HS-27A (cell line): ENCODE measurements at places on chromosomes 11 and 22.

DNA sequence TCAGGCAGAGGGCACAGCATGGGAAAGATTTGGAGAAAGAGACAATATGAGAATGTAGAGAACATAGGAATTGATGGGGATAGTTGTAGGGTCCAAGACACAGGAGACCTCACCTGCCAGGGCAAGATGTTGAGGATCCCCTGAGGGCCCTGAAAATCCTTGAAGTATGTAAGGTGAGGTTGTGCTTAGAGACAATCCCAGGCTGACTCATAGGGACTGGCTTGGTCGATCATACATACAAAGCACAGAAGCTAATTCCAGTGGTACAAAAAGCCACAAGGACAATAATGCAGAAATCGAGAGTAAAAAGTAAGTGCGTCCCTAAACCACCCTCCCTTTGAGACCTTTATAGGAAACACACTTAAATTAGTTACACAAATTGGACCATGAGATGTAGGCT lies 468.2 kb downstream of the MIAT start:
- no peak for DNase-seq

GRCh38 chr22:46251266-46251665 lies 1.2 kb upstream of the CDPF1 start:
- DNase-seq = no peak

- DNase-seq = no peak
Observed at GRCh38 chr22:37672206-37672919, 3.1 kb upstream of the LGALS1 start.

GRCh38 chr22:42939941-42940653 lies 74.9 kb downstream of the PACSIN2 start:
- DNase-seq = peak; percentile 20

DNA sequence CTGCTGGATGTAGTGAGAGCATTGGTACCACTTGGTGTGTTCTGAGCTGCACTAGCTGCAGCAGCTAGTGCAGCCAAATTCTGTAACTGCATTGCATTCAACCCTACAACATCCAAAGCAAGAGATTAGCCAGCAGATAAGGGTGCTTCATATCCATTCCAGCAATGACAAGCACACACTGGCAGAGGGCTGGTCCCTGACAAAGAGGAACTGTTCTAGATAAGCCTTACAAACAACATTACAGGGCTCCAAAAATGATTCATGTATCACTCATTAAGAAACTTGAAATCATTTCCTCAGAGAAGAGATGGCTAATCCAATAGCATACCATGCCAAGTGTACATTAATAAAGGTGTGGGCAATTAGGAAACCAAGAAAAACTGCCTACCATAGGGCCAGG lies 28.4 kb upstream of the RAPSN start:
- no peak for DNase-seq

GRCh38 chr22:27212102-27212501 lies 554.7 kb downstream of the MIAT start:
- no peak for DNase-seq

DNA sequence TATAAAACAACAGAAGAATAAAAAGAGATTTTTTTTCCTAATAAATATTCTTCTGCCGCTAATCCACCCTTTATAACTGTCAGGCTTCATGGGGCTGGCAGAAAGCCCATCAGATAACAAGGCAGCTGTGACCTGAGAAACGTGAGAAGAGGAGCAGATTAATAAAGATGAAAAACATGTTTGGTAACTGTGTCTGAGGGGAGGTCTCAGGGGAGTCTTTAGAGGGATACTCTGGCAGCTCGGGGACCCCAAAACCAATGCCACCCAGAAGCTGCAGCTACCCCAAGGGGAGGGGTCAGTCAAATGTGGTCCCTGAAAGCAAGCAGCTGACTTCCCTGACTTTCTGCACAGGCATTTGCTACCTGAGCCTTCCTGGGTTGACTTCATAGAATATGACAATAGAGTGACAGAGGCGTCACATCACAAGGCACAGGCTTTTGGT lies 48.4 kb upstream of the POU2AF1 start:
- no peak for DNase-seq

- DNase-seq = no peak
Observed at GRCh38 chr22:40417041-40417440, 46.6 kb downstream of the SGSM3 start.

- no peak for DNase-seq
Observed at GRCh38 chr22:27748751-27749191, 52.8 kb downstream of the MN1 start.

- DNase-seq = peak; percentile 23
Observed at GRCh38 chr11:116879800-116880625, 42.6 kb upstream of the APOA1 start.

DNA sequence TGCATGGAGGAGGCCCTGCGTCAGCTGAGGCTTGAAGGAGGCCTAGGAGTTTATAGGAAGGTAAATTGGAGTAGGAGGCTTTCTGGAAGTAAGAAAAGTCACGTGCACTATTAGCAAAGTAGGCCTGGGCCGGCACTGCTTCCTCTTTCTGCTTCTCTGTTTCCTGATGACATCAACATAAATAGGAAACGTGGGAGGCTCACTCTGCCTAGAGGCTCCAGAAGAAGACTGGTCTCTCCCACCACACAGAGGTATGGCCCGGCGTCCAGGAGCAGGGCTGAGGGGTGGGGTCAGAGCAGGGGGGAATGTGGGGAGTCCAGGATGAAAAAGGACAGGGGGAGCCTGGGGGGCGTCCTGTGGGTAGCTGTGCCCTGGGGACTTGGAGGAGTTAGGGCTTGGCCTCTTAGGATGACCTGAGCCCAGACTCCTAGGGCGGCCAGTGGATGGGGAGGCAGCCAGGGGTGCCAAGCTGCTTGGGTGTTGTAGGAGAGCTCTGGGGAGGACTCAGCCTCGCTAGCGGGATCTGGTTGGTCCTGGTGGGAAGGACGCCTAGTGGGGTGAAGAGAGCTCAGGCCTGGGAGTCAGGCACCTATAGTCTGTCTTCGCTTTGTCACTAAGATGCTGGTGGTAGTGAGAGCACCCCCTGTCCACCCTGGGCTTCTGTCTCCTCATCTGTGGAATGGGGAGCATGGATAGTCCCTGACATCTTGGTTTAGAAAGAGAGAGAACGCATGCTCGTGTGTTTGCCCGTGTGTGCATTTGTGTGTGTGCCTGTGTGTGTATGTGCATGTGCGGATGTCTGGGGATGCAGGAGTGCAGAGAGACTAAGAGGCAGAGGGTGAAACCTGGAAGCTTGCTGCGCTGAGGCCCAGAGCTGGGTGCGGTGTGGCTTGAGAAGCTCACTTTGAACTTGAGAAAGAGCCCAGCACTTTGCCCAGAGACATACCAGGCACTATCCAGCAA lies at the start of gene CSF2RB:
Gene CSF2RB (plus strand): TSS at position 202 of the 963 bp plus-strand sequence. CDS start 8,580 bp downstream, outside the sequence.
- no peak for DNase-seq

DNA sequence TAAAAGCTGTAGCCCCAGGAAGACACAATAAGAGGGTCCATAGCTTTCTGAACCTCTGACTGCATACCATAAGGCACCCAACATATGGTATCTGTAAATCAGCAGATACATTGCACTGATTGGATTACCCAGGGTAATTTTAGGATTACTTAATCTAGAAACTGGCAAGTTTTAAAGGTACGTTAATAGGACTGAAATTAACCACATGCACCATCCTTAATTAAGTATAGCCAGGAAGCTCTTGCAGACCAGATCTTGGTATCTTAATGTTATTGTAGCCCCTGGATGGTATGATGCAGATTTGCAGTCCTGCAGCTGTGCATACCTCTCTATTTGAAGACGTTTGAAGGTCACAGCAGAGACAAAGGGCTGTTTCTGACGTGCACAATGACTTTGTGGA lies 72.8 kb downstream of the ARHGAP42 start:
- DNase-seq = no peak

DNA sequence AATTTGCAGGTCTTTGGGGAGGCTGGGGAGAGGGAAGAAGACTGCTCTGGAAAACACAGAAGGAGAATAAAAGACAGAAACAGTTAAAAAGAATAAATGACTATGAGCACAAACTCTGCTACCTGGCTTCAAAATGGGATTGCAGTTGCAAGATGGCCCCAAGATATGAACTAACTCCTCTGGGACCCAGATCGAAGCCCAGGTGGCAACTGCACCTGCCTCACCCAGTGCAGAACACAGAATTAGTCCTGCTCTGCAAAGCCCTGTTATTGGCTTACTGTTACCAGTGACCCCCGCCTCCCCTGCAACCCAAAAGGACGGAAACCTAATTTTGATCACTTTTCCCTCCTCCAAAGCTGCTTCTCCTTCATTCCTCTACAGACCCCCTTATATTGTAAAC lies 35.9 kb upstream of the POU2AF1 start:
- DNase-seq = no peak

DNA sequence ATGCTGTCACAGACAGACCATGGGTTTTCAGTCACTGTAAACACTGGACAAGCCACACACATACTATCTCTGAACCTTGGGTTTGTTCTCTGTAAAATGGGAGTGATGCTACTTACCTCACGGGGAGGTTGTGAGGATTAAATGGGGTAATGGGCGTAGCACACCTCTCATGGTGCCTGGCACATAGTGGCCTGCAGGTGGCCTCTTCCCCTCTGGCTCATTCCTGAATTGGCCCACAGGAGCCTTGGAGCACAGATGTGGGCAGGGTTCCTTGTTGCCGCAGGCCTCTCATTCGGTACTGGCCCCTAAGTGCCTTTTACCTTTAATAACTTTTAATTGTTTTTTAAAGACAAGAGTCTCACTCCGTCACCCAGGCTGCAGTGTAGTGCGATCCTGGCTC lies 11.7 kb downstream of the MICAL2 start:
- DNase-seq = no peak

- DNase-seq = no peak
Observed at GRCh38 chr11:63508745-63509144, 2.9 kb downstream of the LGALS12 start.

DNA sequence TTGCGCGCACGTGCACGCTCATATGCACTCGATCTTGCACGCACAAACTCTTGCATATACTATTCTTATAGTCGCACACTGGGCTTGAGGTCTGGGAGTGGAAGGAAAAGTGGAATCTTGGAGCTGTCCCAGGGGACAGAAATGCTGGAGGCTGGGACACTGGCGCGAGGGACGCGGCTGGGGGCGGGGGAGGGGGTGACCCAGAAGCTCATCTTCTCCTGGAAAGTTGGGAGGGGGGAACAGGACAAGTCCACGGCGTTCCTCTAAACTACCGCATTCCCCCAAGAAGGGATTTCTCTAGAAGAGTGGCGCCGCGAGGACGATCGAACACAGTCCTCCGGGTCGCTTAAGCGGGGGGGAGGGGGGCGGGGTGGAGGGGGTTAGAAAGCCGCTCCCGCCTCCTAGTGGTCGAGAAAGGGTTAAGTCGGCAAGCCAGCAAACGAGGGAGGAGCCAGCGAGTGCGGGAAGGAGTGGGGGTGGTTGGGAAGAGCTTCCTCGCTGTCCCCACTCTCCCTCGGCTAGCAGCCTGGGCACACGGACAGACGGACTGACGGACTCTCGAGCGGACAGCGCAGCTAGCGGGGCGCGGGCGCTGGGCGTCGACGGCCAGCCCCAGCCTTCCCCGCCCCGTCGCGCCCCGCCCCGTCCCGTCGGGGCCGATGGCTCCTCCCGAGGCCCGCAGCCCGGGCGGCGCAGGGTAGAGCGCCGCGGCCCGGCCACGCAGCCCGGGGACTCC lies at the start of gene RTN4RL2:
Gene RTN4RL2 (plus strand): TSS at position 507 of the 736 bp plus-strand sequence. CDS start 338 bp downstream, outside the sequence.
- DNase-seq = no peak

DNA sequence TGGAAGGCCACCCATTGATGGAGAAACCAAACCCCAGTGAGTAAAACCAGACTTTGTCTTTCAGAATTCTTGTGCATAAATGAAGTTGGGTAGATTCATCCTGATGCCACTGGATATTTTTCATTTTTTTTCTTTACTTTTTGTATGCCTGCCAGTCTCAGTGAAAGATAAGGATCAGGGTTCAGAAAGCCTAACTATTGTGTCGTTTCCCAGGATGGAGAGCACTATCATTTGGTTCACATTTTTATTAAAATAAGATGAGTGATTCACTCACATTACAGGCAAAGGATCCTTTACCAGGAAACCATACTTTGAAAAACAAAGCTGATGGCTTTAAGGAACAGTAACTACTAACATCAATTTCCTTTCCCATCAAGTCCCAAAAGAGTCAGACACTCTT lies 52.0 kb downstream of the ARFGAP2 start:
- DNase-seq = no peak

- DNase-seq = no peak
Observed at GRCh38 chr11:77202941-77203900, 75.2 kb downstream of the MYO7A start.

- no peak for DNase-seq
Observed at GRCh38 chr11:123537726-123538125, 107.7 kb downstream of the GRAMD1B start.

DNA sequence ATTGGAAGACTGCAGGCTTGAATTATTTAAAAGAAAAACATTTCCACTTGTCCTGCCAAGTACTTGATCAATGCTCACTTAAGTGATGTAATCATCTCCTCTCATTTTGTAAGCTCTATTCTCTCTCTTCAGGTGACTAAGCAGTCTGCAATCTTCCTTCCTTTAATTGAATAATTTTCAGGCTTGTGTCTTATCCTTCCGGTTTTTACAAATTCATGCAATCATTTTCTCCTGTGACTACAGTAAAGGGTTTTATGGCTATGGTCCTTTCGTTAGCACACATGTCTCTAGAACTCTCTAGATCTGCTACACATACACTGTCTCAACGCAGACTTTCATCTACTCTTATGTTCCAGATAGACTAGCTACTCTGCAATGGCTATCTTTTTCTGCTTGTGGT lies 12.6 kb upstream of the UPB1 start:
- DNase-seq = no peak

GRCh38 chr11:34910817-34911216 lies 5.4 kb downstream of the APIP start:
- no peak for DNase-seq

GRCh38 chr22:24137595-24137994 lies 43.7 kb upstream of the SUSD2 start:
- no peak for DNase-seq

GRCh38 chr11:13291800-13292199 lies 14.2 kb downstream of the BMAL1 start:
- no peak for DNase-seq

DNA sequence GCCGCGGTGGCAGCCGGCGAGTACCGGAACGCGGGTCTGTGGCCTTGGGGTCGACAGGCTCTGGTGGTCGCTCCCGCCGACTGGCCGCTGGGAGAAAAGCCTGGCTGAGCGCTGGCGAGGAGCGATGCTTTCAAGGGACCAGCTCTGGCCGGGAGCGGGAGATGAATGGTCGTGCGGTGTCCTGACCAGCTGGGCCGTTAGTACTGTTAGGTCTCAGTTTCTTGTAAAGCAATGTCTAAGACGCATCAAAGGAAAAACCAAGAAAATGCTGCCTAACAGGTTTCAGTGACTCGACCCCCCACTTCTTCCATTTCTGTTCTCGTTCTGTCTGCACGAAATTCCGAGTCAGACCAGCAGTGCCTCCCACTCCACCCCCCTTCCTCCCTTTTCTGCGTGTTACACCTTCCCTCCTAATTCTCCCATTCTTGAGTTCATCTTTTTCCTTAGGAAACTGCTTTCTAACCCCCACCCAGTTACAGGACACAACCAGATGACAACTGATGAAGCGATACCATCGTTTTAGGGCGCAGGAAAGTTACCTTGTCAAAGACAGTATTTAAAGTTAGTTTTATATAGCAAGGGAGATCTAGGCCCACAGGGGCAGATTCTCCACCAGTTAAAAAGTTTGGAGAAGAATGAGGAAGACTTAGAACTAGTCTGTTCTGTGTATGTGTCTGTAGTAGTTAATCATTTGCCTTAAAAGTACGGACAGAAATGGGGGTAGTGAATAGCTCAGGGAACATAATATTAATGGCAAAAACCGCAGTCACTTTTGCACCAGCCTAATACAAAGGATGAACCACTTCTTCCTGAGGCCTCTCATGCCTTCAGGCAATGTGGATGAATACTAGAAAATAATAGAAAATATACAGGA lies 1.0 kb downstream of the CUL5 start:
- no peak for DNase-seq
